ENCODE measurements at places on chromosomes 6 and 20. TPM values are rescaled to one million over a fixed set of nuclear protein-coding genes. Genes with fewer than 3 reads are reported as not detected.
A peak's percentile ranks its signal among the peaks of the same experiment; 100 is the strongest.

DNA sequence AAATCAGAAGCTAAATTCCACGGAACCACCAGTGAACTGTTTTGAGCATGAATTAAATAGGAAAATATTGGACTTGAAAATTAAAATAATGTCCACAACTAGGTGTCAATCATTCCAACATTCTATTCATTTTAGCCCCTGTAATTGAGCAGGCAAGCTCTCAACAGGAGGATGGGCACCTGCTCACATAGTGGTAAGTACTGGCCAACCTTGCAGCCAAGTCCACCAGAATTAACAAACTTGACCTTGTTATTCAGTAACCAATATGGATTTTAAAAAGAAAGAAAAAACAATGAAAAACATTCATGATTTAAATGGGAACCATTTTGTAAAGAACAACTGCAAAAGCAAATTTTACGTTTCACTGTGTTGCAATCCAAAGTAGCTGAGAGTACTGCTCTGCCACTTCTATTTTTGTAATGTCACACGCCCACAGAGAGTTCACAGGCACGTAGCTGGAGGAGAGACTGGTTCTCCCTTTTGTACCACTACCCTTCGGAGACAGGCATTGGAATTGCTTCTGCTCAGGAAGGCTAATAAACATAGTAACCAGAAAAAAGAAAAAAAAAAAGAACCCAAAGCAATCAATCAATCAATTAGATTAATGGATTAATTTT, 75.2 kb upstream of the F13A1 start:
- no peak for DNase-seq

DNA sequence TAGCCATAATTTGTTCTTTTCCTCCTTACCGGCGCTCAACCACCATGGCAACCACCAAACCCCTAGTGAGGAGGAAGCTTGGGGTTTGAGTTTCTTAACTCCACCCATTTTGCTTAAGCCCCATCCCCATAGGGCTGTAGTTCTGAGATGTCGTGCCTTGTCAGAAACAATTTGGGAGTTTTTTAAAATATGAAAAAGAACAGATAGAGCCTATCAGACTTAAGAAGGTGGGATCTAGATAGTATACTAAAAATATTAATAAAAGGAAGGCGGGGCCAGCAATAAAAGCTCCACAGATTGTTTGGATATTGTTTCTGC, 5.6 kb downstream of the BRD2 start:
- DNase-seq, result no peak

DNA sequence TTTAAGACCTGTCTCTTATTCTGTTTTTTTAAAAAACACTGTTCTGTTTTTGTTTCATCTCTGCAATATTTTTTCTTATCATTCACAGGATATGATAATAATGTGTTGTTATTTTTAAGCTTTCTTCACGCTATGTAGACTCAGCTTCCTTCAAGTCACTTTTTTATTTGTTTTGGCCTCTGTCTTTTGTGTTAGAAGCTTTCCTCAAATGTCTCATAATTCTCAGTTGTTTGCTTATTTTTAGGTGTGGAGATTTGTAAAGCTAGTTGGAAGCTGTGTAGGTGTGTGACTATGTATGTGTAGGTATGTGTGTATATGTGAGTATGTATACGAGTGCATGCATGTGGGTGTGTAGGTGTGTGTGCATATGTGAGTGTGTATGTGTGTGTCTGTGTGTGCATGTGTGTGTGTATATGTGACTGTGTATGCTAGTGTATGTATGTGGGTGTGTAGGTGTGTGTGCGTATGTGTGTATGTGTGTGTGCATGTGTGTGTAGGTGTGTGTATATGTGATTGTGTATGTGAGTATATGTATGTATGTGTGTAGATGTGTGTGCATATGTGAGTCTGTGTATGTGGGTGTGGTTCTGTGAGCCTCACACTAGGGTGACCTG, 16.3 kb upstream of the VEGFA start:
- peak; percentile 5 for DNase-seq

DNA sequence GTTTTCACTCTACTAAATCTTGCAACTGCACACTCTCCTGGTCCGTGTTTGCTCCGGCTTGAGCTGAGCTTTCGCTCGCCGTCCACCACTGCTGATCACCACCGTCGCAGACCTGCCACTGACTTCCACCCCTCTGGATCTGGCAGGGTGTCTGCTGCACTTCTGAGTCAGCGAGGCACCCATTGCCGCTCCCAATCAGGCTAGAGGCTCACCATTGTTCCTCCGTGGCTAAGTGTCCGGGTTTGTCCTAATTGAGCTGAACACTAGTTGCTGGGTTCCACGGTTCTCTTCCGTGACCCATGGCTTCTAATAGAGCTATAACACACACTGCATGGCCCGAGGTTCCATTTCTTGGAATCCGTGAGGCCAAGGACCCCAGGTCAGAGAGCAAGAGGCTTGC, 98.6 kb upstream of the GPR6 start:
- DNase-seq, result no peak

- DNase-seq, result no peak
These were observed 215.1 kb downstream of the PACRG start for GRCh38 chr6:162942866-162943265.

GRCh38 chr20:10368702-10369041, 65.3 kb downstream of the MKKS start:
- no peak for DNase-seq

DNA sequence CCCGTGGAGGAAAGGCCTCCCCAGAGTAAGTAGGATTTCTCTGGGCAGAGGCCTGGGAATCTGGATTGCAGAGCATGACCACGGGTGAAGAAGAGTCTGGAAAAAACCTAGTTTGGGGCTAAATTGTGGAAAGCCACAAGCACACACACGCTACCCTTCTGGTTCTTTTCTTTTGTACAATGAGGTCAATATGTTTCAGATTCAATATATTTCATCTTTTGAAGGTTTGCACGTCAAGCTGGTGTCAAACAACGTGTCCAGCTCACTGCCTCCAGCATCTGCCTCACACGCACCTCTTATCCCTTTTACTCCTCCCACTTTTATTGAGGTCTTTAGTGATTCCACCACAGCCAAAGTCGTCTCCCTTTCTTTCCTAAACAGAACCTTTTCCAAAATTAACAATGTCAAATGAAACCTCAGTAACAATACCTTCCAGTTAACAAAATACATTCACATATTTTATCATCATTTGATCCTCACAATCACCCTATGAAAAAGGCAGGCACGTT, 773 bp upstream of the EPB41L2 start:
- DNase-seq, result no peak

BPIFA3 gene
- total RNA-seq, result not detected

SLC26A8 gene
- total RNA-seq, result not detected
